ENCODE measurements at places on chromosomes 6 and 20.

GRCh38 chr6:170182093-170182780 is 108.6 kb downstream of the DLL1 start:
- H3K36me3 ChIP-seq: no peaks in the 10 kb centered on the region
- peaks cover 41% of the 10 kb centered on the region for H3K4me1 ChIP-seq
- no peaks in the 10 kb centered on the region for H3K27me3 ChIP-seq
- H3K4me3 ChIP-seq: no peak overlapping the region

DNA sequence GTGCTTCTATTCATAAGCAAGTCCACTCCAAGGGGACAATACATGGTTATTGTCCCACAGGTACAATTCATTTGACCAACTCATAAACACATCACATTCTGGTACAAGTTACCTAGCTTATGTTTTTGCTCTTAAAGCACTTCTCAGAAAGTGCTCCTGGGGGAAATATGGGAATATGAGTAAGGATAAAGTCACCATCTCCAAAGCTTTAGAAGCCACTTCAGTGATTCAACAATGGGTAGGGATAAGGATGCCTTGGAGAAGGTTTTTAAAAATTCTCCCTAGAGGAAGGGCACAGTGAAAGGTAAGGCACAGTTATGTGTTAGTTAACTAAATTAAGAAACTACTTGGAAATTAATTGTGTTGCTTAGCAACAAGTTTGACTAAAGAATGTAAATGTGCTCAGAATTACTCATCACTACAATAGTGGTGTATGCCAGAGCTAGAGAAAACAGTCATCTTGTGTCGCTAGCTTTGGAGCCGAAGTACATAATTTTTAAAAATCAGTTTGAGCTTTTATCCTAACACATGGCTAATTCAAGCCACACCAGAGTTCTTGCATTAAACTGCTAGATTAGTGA is 39.5 kb upstream of the LAMP5 start:
- H3K36me3 ChIP-seq: no peaks in the 10 kb centered on the region
- H3K27ac ChIP-seq: no peak overlapping the region
- H3K27me3 ChIP-seq: no peaks in the 10 kb centered on the region
- no peak for DNase-seq

GRCh38 chr6:43243664-43244321 is 512 bp downstream of the TTBK1 start:
- no peak for DNase-seq
- H3K27me3 ChIP-seq: peaks cover 74% of the 10 kb centered on the region
- no peaks in the 10 kb centered on the region for H3K36me3 ChIP-seq
- no peaks in the 10 kb centered on the region for H3K4me1 ChIP-seq
- no peak overlapping the region for H3K4me3 ChIP-seq
- no peak overlapping the region for H3K27ac ChIP-seq

- no peak overlapping the region for H3K27ac ChIP-seq
- H3K36me3 ChIP-seq: no peaks in the 10 kb centered on the region
- H3K4me3 ChIP-seq: no peak overlapping the region
- no peak for DNase-seq
- no peaks in the 10 kb centered on the region for H3K27me3 ChIP-seq
Measured at GRCh38 chr6:106390088-106390487, 29.6 kb downstream of the CRYBG1 start.

DNA sequence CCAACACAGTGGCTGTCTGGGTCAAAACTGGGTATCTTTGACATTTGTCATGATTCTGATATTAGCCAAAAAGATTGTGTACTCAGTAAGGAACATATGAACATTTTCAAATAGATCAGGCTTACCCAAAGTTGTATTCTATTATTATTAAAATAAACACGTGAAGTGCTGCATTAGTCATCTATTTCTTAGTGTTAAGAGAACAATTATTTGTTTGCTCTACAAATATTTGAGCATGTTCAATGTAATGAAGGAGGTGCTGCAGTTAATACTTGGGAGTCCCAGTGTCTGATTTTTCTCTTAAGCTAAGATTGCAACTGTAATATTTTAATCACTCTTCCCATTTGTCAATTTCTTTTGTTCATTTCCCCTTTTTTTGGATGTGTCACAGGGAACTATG is 28.2 kb downstream of the CNR1 start:
- no peaks in the 10 kb centered on the region for H3K4me1 ChIP-seq
- H3K36me3 ChIP-seq: no peaks in the 10 kb centered on the region
- H3K4me3 ChIP-seq: no peak overlapping the region
- H3K27me3 ChIP-seq: no peaks in the 10 kb centered on the region

DNA sequence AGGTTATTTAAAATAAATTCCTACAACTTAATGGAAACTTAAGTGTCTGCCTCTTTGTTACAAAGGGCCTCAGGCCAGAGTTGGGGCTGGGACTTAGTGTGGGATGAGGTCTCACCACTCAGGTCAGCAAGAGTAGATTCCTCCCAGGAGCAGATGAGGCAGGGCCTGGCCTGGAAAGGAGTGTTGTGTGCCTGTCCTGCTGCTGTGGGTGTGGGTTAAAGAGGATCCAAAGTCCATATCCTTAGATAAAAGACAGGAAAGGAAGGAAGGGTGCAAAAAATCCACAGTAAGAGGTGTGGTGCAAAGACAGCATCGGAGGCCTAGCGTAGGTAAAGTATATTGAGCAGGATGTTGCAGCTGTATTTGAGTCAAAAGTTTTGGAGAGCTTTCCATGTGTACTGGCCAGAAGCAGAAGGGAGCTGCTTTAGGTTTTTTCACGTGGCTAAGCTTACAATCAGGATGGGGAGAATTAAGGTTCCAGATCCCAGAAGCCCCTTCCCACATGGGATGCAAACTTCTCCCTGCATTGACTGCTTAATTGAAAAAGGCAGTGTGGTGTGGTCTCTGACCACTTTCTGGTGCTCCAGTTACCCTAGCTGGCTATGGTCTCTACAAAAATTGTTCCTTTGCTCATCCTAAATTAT is 12.8 kb upstream of the PLCG1 start:
- DNase-seq: no peak
- H3K27ac ChIP-seq: no peak overlapping the region
- no peaks in the 10 kb centered on the region for H3K4me1 ChIP-seq
- H3K4me3 ChIP-seq: no peak overlapping the region
- H3K36me3 ChIP-seq: peaks cover 47% of the 10 kb centered on the region

- H3K36me3 ChIP-seq: peaks cover 1% of the 10 kb centered on the region
- H3K4me1 ChIP-seq: peaks cover 15% of the 10 kb centered on the region
Measured at GRCh38 chr6:138647006-138647405, 126.6 kb upstream of the CCDC28A start.

GRCh38 chr6:17281100-17281496 is at the start of gene RBM24:
Gene RBM24 (plus strand): TSS chr6:17281361. CDS start chr6:17281582, 221 bp downstream.
- no peaks in the 10 kb centered on the region for H3K36me3 ChIP-seq
- no peak within 1 kb of the TSS for H3K27ac ChIP-seq
- H3K4me3 ChIP-seq: peak within 1 kb of the TSS; percentile 67
- no peaks in the 10 kb centered on the region for H3K27me3 ChIP-seq

DNA sequence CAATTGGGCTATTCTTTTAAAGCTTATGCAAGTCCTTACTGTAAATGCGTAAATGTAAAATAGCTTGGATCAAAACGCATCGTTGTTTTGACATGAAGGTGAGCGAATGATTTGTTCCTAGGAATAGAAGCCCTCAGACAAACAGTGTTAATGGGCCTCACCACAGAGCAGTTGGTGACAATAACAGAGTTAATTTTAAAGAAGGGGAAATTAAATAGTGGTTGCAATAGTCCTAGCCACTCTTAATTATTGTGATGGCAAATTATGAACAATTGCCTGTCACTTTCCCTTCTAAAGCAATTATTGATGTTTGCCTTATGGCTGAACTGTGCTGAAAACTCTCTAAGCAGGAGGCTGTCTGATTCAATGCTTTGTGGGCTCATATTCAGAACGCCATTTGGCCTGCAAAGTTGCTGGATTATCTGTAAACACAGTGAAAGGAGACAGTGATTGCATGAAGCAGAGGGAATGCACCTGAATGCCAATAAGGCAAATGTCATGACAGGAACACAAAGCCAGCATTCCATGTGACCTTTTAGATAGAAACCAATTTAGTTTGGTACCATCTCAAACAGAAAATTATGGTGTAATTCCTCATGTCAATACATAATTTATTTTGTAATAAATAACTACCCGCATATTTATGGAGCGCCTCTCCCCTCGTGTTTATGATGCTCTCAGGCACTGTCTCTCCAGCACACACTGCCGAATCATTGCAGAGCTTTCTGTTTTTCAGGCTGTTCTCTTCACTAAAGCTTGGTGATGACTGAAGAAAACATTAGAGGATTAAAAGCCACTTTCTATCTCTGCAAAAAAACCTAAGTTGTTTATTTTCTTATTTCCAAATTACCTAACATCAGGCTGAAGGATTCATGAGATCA is 387.5 kb downstream of the HACE1 start:
- no peak for DNase-seq
- peaks cover 5% of the 10 kb centered on the region for H3K27me3 ChIP-seq
- no peaks in the 10 kb centered on the region for H3K36me3 ChIP-seq
- H3K4me3 ChIP-seq: no peak overlapping the region
- H3K27ac ChIP-seq: no peak overlapping the region

DNA sequence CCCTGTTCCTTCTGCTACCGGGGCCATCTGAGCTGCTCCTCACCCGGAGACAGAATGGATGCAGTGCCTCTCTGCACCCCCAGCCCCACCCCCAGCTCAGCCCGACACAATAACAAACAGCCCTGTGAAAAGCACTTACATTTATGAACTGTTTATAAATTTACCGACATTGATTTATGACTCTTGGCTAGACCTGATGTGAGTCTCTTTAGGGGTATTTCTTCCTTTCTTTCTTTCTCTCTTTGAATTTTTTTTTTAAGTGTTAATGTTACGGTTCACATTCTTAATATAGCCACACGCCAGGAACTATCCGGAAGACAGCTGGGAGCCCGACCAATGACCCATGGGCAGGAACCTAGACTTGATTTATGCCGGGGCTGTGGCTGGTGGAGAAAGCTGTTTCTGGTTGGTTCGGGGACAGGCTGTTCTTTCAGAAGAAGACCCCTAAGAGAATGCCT is 266.3 kb downstream of the CDC5L start:
- no peak overlapping the region for H3K4me3 ChIP-seq
- peaks cover 11% of the 10 kb centered on the region for H3K4me1 ChIP-seq
- no peaks in the 10 kb centered on the region for H3K36me3 ChIP-seq
- no peaks in the 10 kb centered on the region for H3K27me3 ChIP-seq
- no peak for DNase-seq

DNA sequence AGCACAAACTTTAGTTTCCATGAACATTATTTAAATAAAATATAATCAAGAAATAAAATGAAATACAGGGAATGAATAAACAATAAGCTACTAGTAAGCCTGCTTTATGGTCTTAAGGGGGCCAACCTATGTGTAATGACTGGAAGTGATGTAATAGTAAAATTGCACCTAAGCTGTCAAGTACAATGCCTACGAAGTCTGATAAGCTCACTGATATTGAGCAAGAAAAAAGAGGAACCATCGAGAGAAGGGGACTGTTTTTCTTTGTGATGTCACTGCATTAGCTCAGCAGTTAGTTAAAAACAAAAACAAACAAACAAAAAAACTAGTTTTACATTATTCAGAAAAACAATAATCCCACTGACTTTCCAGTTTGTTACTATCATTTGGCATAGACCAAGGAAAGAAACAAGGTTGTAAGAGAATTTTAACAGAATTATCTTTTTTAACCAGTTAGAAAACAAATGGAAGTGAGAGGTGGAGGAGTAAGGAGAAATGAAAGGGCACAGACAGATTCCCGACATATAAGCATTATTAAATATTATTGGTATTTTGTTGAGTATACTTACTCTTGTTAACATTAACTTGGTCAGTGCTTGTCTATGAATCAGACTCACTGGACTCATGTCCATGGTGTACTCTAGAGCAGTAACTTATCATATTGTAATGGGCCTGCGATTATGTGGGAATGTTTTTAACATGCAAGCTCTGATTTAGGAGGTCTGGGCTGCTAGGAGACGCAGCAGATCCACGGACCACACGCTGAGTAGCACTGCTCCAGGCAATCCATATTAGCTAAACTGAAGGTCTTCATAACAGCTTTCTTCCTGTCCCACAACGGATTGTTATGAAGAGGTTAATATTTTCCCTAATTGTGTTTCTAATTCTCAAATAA is 99.6 kb upstream of the HMGCLL1 start:
- no peak overlapping the region for H3K4me3 ChIP-seq
- no peaks in the 10 kb centered on the region for H3K27me3 ChIP-seq
- no peaks in the 10 kb centered on the region for H3K36me3 ChIP-seq
- H3K27ac ChIP-seq: no peak overlapping the region
- no peaks in the 10 kb centered on the region for H3K4me1 ChIP-seq

GRCh38 chr6:34696189-34696738 is 303 bp downstream of the ILRUN start:
- no peaks in the 10 kb centered on the region for H3K27me3 ChIP-seq
- H3K4me1 ChIP-seq: peaks cover 13% of the 10 kb centered on the region
- no peak for DNase-seq
- H3K4me3 ChIP-seq: peak overlapping the region; percentile 99
- peak overlapping the region; percentile 91 for H3K27ac ChIP-seq
- no peaks in the 10 kb centered on the region for H3K36me3 ChIP-seq

- DNase-seq: no peak
- H3K36me3 ChIP-seq: no peaks in the 10 kb centered on the region
- H3K27me3 ChIP-seq: no peaks in the 10 kb centered on the region
- peak overlapping the region; percentile 84 for H3K27ac ChIP-seq
- H3K4me1 ChIP-seq: peaks cover 55% of the 10 kb centered on the region
Measured at GRCh38 chr6:106370639-106371038, 10.1 kb downstream of the CRYBG1 start.

DNA sequence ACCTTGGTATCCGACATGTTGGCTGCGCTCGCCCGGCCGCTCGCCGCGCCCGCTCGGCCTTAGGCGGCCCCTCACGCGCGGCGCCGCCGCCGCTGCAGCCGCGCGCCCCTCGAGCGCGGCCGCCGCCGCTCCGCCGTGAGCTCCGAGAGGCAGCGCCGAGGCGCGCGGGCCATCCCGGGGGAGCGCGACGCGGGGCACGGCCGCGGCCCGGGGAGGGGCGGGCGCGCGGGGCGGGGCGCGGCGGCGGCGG is at the start of gene KIF13A:
Gene KIF13A (minus strand): TSS at position 189 of the 250 bp plus-strand sequence. CDS start 172 bp downstream, at position 17.
- peak within 1 kb of the TSS; percentile 96 for H3K4me3 ChIP-seq
- H3K27me3 ChIP-seq: no peaks in the 10 kb centered on the region
- H3K27ac ChIP-seq: peak within 1 kb of the TSS; percentile 94
- peaks cover 3% of the 10 kb centered on the region for H3K36me3 ChIP-seq
- DNase-seq: no peak

DNA sequence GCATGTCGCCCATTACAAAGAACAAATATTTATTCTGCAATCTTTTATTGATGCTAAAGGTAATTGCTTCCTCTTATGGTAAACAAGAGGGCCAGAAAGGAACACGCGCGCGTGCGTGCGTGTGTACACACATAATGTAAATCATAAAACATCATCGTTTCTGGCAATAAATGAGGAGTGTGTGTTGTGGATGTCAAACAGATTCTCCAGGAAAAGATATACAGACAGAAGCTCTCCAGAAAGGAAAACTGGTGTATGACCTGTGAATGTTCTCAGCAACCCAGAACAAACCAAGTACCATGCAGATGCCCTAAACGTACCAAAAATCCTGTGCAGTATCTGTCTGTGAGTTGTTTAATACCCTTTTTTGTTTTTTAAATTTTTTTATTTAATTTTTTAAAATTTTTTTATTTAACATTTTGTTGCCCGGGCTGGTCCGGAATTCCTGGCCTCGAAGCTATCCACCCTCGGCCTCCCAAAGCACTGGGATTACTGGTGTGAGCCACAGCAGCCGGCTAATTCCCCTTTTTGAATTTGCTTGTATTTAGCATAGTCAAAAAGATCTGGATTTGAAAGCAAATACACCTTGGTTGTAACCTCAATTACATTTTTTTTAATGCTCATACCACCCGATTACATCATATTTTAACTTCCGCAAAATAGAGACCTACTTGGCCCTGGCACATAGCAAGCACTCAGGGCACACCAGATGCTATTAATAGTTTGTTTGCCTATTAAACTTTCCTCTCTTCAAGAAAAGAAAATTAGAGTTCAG is 909 bp upstream of the NUDT3 start:
- H3K4me1 ChIP-seq: peaks cover 11% of the 10 kb centered on the region
- H3K27me3 ChIP-seq: no peaks in the 10 kb centered on the region
- no peak overlapping the region for H3K27ac ChIP-seq
